CD14-positive monocyte (primary cell): ENCODE measurements at places on chromosomes 6 and 20.

DNA sequence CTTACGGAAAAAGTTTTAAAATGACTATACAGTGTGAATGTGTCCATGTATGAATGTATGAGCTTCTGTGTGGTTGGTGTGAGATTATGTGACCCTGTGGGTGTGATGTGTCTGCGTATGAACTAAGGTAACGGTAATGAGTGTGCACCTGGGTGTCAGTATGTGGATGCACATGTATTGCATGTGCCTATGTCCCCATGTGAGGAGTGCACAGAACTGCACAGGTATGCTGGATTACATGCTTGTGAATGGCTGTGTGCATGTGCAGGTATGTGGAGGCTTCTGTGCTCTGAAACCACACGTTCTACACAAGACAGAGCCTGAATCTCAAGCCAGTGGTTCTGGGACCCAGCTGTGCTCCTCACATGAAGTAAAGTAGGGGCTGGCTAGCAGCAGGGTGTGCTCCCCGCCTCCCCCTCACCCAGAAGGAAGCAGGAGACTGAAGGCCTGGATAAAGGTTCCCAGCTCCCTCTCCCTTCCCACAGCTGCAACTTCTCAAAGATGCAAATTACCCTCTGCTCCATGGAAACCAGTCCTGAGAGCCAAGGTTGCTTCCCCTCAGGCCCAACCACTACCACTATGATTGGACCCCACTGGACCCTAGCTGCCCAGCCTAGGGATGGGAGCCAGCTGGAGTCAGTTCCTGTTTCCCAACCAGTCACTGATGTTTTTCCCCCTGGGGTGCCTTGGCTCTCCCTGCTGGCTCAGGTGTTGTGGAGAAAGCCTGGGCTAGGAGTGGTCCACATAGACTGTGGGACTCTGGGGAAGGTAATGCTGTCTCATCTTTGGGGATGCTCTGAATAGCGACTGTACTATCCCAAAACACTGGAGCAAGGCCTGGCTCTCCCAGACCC lies 24.8 kb upstream of the SPDEF start:
- DNase-seq = no peak

- DNase-seq = no peak
Measured at GRCh38 chr6:134093007-134093573, 40.7 kb upstream of the SLC2A12 start.

GRCh38 chr6:40427196-40427595 lies 160.0 kb downstream of the LRFN2 start:
- no peak for DNase-seq

DNA sequence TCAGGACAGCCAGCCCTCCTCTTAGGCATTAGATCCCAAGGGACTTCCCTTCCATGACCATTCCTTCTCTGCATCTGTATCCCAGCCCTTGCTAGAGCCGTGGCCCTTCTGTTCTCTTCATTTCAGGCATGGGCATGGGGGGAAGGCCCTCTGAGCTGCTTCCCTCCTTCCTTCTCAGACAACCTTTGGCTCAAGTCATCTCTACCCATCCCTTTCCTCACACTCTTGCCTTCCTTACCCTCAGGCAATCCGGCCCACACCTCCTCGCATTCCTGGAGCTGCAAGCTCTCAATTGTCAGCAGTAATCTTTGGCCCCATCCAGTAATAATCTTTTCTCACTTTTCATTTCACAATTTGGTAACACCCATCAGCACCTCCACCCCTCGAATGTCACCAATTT lies 426.9 kb upstream of the JARID2 start:
- no peak for DNase-seq

GRCh38 chr6:145836170-145836569 lies 21.6 kb upstream of the FBXO30 start:
- no peak for DNase-seq

DNA sequence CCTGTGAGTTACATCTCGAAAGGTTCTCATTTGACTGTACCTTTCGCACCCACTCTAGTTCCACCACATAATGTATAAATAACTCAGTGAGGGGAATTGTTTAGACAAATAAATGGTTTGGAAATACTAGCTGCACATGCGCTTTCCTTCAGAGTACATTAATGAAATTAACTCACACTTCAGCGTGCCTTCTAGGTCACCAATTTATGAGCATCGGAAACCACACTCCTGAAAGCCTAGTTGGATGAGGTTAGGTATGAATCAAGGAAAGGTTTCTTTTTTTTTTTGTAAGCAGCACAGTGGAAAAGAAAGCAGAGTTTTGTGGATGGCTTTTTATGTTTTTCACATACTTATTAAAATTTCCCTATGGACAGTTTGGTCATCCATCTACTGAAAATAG lies 247.8 kb upstream of the TCF21 start:
- no peak for DNase-seq

GRCh38 chr20:3714092-3714491 lies 1.7 kb upstream of the SIGLEC1 start:
- peak; percentile 83 for DNase-seq

GRCh38 chr20:49671433-49671832 lies 42.2 kb downstream of the B4GALT5 start:
- DNase-seq = no peak

DNA sequence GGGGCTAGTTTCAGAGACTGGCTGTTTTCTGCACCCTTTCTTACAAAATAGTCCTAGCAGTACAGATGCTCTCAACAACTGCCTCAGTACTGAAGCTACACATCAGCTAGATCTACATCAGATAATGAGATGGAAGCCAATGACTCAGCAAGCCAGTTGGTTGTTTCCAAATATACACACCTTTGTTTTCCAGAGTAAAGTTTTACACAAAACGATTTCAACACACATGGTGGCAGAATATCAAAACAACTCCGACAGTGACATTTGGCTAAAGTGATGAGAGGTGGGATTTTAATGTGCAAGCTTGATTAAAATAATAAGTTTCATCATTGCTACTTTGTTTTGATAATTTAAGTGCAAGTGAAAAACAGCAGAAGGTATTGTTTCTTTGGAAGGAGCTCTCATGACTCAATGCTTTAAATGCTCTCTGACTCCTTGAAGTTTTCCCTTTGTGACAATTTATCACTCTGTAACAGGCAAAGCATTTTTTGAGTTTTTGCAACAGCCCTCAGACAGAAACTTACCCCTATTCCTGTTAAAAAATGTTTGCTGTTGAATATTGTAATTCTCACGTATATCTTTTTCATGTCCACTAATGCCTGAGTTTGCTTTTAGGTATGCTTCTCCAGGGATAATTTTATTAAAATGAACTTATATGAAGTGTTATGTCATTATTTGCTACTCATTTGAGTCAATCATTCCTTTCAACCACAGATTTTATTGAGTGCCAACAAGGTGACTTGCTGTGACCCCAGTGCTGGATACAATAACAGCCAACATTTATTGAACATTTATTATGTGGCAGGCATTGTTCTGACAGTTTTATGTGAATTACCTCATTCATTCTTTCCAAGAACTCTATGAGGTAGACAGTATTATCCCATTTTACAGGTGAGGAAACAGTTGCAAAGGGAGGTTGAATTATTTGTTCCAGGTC lies 882.0 kb downstream of the TFAP2A start:
- no peak for DNase-seq

GRCh38 chr20:346640-347316 lies at the start of gene NRSN2:
NRSN2 (plus strand) TSS chr20:347111; CDS start chr20:349644, 2,533 bp downstream.
- no peak for DNase-seq

DNA sequence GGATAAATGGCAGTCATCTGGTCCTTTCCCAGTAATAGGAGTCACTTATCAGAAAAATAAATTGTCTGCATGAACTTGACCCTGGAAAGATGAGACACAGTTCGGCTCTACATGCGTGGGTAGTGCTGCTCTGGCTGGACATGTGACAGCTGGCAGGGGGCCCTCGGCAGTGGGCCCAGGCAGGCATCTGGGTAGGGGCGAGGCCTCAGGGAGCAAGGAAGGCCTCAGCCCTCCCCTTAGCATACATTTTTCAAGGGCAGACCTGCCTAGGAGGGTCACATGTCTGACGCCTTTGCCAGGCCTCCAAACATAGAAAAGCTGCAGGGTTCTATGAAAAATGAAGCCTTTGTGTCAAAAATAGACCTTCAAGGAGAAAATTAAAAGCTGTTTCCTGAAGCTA lies 12.8 kb upstream of the ILRUN start:
- no peak for DNase-seq

- DNase-seq = no peak
Measured at GRCh38 chr6:45835721-45836437, 179.8 kb downstream of the CLIC5 start.

DNA sequence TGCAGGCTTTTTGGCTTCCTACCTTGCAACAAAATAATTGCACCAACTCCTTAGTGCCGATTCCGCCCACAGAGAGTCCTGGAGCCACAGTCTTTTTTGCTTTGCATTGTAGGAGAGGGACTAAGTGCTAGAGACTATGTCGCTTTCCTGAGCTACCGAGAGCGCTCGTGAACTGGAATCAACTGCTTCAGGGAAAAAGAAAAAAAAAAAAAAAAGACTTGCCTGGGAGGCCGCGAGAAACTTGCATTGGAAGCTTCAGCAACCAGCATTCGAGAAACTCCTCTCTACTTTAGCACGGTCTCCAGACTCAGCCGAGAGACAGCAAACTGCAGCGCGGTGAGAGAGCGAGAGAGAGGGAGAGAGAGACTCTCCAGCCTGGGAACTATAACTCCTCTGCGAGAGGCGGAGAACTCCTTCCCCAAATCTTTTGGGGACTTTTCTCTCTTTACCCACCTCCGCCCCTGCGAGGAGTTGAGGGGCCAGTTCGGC lies 420 bp downstream of the SOX4 start:
- DNase-seq = no peak

DNA sequence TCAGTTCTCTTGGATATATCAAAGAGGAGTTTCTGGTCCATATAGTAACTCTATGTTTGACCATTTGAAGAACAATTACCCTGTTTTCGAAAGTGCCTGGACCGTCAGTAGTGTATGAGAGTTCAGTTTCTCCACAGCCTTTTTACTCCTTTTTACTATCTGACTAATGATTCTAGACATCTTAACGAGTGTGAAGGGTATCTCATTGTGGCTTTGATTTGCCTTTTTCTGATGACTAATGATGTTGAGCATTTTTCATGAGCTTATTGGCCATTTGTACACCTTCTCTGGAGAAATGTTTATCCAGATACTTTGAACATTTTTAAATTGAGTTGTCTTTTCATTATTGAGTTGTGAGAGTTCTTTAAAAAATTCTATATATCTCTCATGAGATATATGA lies 114.9 kb upstream of the ATXN1 start:
- no peak for DNase-seq

- DNase-seq = no peak
Measured at GRCh38 chr6:148524976-148525375, 182.3 kb downstream of the SASH1 start.

DNA sequence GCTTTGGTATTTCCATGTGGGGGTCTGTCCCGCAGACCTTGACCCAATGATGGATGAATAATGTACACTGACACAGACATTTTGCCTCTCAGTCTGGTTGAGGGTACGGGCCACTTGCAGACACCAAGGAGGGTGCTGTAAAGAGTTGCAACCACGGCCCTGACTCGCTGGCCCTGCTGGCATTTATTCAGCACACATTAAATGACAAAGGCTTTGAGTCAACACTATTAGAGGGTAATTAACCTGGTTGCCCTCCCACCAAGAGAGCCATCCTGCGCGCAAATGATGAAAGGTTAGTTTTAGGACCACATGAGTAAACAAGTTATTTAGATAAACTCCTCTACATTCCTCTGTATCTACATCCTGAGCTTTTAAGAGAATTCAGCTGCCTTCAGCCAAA lies 308.9 kb upstream of the MMS22L start:
- DNase-seq = no peak

DNA sequence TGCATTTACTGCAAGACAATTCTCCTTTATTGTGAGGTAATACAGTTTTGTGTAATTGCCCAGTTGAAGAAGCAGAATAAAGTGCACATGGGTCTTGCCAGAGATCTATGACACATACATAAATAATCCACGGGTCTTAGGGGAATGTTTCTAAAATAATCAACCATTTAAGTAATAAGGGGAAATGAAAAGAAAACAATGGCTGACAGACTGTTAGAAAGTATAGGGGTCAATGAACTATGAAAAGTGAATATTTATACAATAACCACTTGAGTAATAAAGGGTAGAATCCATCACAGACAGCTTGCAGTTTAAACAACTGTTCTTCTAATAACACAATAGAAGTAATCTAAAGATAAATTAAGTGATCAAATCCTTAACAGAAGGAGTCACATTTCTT lies 477.2 kb downstream of the EYS start:
- no peak for DNase-seq

DNA sequence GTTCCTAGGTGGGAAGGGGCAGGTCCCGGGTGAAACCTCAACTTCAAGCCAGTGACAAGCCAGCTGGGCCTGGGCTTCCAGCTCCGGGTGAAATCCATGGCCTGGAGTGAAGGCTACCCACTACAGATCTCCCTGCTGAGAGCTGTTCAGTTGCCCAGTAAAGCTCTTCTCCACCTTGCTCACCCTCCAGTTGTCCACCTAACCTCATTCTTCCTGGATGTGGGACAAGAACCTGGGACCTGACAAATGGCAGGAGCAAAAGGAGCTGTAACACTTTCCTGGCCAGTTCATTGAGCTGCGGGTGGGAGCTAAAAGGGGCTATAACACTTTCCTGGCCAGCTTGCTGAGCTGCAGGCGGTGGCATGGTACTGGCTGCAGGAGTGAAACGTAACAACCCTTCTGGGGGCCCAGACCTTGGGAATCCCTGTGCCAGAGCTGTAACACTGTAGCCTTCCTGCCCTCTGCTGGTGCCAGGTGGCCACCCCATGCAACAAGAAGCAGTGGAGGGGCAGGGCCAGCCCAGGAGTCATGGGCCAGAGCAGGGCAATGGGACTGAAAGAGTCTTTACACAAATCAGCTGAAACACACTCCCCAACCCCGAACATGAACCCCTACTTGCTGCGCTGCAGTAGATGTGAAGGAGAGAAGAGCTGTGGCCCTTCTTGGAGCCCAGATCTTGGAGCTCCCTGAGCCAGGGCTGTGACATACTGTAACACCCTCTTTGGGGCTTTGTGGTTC lies 3.6 kb upstream of the HINT3 start:
- no peak for DNase-seq

GRCh38 chr6:62541502-62541901 lies 255.5 kb upstream of the KHDRBS2 start:
- DNase-seq = no peak

GRCh38 chr6:3301506-3301905 lies 42.8 kb downstream of the PSMG4 start:
- DNase-seq = no peak

GRCh38 chr20:12773936-12774335 lies 234.8 kb upstream of the SPTLC3 start:
- DNase-seq = no peak

DNA sequence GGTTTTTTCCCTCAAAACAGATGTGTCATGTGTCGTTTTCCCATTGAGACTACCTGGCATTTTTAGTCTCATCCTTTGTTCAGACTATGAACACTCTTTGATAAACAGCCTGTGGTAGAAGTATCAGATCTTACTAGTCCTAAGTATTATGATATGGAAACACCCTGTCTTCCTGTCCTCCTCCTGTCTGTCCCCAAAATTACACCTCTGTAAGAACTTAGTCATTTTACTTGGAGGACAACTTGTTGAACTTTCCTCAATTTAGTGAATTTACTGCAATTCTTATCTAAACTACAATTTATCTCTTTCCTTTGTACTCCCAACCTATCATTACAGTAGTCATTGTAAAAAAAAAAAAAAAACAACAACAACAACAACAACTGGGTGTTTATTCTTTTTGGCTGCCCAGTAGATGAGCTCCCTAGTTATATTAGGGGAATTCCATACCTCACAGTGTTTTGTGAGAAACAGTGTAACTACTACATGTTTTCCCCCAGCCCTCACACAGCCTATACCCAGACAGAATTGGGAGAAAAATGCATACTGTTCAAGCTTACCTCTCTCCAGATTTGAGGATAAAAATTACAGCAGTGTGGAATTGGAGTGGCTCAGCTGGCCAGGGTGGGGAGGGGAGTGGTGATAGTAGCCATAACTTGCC lies 18.5 kb upstream of the ERVFRD-1 start:
- DNase-seq = no peak
